Fibroblast of the aortic adventitia (primary cell): ENCODE measurements at places on chromosomes 12 and 14.

DNA sequence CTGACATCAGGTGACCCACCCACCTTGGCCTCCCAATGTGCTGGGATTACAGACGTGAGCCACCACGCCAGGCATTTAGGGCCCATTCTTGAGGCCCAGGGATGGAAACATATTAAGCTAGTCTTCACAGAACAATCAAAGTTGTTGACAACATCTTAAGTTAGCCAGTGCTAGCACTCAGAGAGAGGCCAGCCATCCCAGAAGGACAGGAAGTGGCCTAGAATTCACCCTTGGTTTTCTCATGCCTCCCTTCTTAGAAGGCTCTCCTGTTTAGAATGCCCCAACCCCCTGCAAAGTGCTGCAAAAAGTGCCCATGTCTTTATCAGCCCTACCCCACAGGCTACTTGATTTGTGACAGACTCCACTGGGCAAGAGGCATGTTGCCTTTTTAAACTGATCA, 12.1 kb upstream of the OR6J1 start:
- DNase-seq, result no peak

GRCh38 chr12:122969676-122970075, 3.4 kb upstream of the ABCB9 start:
- DNase-seq, result no peak

DNA sequence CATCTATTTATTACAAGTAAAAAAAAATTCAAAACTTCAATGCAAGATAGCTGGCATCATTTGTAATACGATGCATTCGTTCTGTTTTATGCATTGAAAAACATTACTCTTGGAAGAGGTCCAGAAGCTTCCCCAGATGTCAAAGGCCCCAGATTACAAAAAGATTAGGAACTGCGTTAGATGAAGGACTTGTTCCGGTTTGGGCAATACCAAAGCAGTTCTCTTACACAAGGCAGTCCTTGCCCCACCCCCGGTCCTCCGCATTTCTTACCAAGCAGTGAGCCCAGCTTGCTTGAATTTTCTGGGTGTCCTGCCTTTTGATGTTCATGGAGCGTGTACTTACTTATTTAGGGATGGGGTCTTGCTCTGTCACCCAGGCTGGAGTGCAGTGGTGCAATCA, 4.8 kb upstream of the HVCN1 start:
- no peak for DNase-seq

GRCh38 chr12:4865246-4865645, 44.5 kb upstream of the KCNA1 start:
- DNase-seq, result no peak

- DNase-seq, result no peak
These were observed 463.5 kb upstream of the PDE3A start for GRCh38 chr12:19904819-19905218.

- DNase-seq, result peak; percentile 74
These were observed 3.6 kb downstream of the SLC48A1 start for GRCh38 chr12:47776471-47777143.

- DNase-seq, result peak; percentile 84
These were observed 1.3 kb downstream of the BBS10 start for GRCh38 chr12:76346798-76347420.

- DNase-seq, result peak; percentile 86
These were observed 45.9 kb upstream of the IFNG-AS1 start for GRCh38 chr12:67943141-67943892.

- DNase-seq, result peak; percentile 84
These were observed 201.9 kb downstream of the DAD1 start for GRCh38 chr14:22386924-22387775.

DNA sequence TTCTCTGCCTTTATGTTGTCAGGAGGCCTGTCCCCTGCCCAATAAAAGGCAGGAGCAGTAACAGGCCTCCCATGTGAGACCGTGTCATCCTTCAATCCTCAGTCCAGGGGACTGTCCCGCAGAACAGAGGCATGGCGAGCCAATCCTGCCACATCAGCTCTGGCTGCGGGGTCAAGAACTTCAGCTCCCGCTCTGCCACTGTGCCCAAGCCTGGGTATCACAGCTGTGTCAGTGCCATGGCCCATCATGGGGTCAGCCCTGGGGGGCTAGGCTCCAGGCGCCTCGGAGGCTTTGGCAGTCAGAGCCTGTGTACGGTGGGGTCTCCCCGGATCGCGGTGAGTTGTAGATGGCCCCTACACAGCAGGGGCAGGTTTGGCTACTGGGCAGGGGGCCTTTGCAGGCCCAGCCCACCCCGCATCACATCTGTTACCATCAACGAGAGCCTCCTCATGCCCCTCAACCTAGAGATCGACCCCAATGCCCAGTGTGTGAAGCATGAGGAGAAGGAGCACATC, 19.9 kb upstream of the KRT83 start:
- DNase-seq, result no peak

- no peak for DNase-seq
These were observed 716.8 kb downstream of the LRFN5 start for GRCh38 chr14:42323426-42323825.

GRCh38 chr14:56002876-56003625, 115.2 kb upstream of the PELI2 start:
- no peak for DNase-seq
